ENCODE measurements at places on chromosomes 12 and 14. TPM values are rescaled to one million over a fixed set of nuclear protein-coding genes. Genes with fewer than 3 reads are reported as not detected.

The KRT83 gene
- total RNA-seq: not detected

GRCh38 chr12:750366-751191 is 1.8 kb upstream of the WNK1 start:
- no peak for DNase-seq
- peak overlapping the region; percentile 79 for H3K27ac ChIP-seq
- peak overlapping the region; percentile 87 for H3K4me3 ChIP-seq
- H3K4me1 ChIP-seq: peaks cover 19% of the 10 kb centered on the region

The TAMALIN gene
- total RNA-seq: 85.5 TPM

The GLT1D1 gene
- total RNA-seq: 5.3 TPM

DNA sequence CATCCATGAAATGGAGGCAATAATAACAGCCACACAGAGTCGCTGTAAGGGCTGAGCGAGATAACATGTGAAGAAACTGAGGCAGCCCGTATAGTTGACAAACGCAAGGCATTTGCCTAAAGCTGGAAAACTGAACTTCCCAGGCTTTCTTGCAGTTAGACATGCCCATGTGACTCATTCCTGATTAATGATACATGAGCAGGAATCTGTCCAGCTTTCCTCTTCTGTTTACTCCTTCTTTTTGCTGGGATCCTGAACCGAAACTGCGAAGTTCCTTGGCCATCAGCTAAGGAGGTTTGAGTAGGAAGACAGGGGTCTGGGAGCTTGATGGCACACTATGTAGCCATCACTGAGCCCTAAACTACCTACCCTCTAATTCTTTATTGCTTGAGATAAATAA is 52.2 kb downstream of the ST8SIA1 start:
- H3K27me3 ChIP-seq: no peaks in the 10 kb centered on the region
- no peaks in the 10 kb centered on the region for H3K4me1 ChIP-seq
- no peaks in the 10 kb centered on the region for H3K36me3 ChIP-seq
- peak overlapping the region; percentile 63 for H3K27ac ChIP-seq
- H3K4me3 ChIP-seq: no peak overlapping the region
- no peak for DNase-seq

- DNase-seq: no peak
- no peaks in the 10 kb centered on the region for H3K36me3 ChIP-seq
- no peak overlapping the region for H3K27ac ChIP-seq
- H3K27me3 ChIP-seq: no peaks in the 10 kb centered on the region
- no peaks in the 10 kb centered on the region for H3K4me1 ChIP-seq
- H3K4me3 ChIP-seq: no peak overlapping the region
Measured at GRCh38 chr12:38547586-38547985, 231.0 kb downstream of the ALG10B start.

GRCh38 chr12:112716099-112717093 is 75.2 kb upstream of the RPH3A start:
- no peak overlapping the region for H3K27ac ChIP-seq
- DNase-seq: no peak
- H3K4me1 ChIP-seq: no peaks in the 10 kb centered on the region
- no peaks in the 10 kb centered on the region for H3K27me3 ChIP-seq
- H3K4me3 ChIP-seq: no peak overlapping the region
